ENCODE measurements at places on chromosomes 11 and 22.

DNA sequence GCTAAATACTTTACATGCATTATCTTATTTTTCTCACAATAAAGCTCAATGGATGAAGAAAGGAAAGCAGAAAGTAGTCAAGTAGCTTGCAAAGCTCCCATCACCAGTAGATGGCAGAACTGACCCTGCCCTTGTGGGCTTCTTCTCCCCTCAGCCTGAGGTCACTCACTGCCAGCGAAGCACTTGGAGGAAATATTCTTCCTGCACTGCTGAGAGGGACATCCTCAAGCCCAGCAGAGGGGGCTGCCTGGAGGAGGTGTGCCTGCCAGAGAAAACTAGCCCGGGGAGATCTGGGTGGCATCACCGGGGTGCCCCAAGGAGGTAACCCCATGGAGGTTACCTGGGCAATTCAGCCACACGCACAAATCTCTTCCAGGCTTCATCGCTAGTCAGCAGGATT lies 6.6 kb downstream of the APOL4 start:
- DNase-seq = peak; percentile 71

- no peak for DNase-seq
Observed at GRCh38 chr11:20064961-20065405, 95.3 kb downstream of the DBX1 start.

- peak; percentile 35 for DNase-seq
Observed at GRCh38 chr22:36021606-36022153, 6.9 kb downstream of the RBFOX2 start.

DNA sequence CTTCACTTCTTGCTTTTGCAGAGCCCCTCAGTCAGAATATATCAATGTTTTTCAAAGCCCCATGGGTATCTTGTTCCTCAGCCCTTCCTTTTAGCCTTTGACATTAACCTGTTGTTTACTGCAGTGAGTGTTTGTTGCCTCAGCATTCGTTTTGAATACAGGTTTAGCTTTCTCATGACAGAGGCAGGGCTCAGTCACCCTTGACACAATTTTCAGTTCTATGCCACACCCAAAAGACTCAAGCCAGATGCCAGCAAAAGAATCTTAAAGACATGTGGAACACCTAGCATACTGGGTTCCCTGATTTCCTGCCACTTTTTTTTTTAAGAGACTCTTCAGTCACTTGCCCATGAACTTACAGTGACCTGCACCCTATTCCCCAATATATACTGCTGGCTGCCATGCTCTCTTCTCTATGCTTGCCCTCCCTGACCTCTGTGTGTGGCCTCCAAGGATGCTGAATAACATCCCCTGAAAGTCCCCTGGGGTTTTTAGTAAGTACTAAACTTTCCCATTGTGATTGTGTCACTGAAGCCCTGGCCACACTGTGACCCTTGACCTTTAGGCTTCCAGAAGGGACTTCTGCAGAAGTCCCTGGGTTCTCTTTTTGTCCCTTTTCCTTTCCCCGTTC lies 1225.5 kb downstream of the TBC1D22A start:
- DNase-seq = no peak

Data from LHCN-M2 (cell line).